ENCODE measurements at places on chromosomes 16 and 17. TPM values are rescaled to one million over a fixed set of nuclear protein-coding genes. Genes with fewer than 3 reads are reported as not detected.

DNA sequence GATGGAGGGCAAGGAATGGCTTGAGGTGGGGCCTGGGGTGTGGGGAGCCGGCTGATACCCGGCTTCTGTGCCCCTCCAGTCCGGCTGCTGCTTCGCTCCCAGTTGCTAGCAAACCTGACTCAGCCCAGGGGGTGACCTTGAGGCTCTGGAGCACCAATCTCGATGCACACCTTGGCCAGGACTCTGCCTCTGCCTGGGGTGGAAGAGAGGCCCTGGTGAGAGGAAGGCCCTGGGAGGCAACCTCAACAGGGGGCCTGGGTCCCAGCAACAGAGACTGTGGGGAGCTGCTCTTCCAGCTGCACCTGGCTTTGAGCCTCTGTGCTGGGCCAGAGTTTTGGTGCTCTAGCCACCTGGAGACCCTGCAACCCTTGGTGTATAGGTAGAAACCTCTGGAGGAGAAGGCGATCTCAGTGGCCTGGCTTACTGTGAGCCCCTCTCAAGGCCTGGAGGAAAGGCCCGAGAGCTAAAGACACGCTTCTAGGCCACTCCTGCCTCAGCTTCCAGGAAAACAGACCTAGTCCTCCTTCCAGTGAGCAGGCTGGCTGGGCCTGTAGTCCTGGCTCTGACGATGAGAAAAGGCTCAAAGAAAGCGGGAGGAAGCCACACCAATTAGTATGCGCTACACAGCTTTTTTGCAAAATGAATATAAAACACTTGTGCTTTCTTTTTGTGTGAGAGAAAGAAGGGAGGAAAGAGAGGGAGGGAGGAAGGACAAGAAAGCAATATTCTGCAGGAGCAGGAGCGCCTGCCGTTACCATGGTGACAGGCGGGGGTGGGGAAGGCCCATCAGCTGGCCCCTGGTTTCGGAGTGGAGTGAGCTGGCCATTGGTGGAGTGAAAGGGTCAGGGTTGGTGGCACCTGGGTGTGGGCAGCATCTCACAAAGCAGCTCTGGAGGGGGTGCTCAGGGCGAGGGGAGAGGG, 51.0 kb downstream of the VAC14 start:
- DNase-seq: no peak

DNA sequence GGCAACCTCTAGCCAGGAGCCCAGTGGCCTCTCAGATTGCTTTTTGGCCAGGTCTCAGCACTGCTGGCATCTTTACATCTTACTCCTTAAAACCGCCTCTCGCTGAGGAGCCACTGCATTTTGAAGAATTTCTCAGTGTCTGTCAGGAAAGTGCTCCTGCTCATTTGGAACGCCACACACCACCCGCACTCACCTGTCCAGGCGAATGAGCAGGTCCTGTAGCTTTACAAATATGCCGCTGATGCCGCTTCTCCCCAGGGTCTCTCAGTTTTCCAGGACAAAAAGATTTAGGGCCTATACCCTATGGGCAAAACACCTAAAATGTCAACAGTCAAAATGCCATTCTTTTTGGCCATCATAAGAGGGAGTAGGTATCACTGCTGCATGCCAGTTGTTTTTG, 22.1 kb downstream of the CYB561 start:
- DNase-seq: no peak

- DNase-seq: no peak
Observed at GRCh38 chr17:15238057-15238456, 27.1 kb downstream of the PMP22 start.

DNA sequence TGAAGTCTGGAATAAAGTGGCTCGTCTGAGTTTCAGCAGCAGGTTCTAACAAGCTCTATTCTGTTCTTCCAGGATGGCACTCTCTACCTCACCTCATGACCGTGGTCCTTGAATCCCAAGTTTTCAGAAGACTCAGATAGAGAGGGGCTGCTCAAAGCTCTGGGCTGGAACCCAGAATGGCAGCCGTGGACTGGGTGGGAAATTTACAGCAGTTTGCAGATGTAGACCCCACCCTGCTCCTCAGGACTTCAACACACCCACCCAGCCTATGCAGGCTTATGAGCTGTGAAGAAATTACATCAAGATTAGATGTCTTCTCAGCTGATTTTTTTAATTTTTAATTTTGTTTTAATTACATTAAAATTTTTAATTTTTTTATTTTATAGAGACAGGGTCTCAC, 59.4 kb downstream of the METRNL start:
- no peak for DNase-seq

The MYH13 gene
- 0.62 TPM for polyA plus RNA-seq

The ATP2A3 gene
- 3.4 TPM for polyA plus RNA-seq

The ABCC3 gene
- polyA plus RNA-seq: 0.79 TPM

The TP53TG3E gene
- polyA plus RNA-seq: not detected

The AGRP gene
- polyA plus RNA-seq: 0.28 TPM

The CACNA1G gene
- polyA plus RNA-seq: 6.8 TPM

DNA sequence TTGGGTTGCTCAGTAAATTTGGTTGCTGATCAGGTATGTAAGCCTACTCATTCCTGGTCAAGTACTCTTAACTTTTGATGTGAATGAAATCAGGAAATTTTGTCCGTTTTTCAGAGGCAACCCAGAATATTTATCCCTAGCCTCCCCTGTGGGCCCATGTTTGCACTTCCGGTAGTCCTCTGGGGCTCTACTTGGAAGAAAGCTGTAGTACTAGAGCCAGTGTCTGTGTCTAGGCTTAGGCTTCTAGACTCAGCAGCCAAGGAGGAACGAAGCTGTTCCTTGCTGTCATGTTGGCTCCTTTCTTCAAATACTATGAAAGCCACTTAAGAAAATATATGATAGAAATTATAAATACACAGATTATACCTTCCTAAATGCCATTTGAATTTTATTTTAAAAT, 21.2 kb downstream of the ESRP2 start:
- no peak for DNase-seq

GRCh38 chr16:85699628-85700027, 10.9 kb upstream of the GINS2 start:
- DNase-seq: no peak

GRCh38 chr17:202501-202951, 21.1 kb upstream of the DOC2B start:
- no peak for DNase-seq

GRCh38 chr16:3737181-3737580, 19.9 kb upstream of the TRAP1 start:
- DNase-seq: no peak

- no peak for DNase-seq
Observed at GRCh38 chr16:17850581-17851250, 380.0 kb upstream of the XYLT1 start.

The C16orf54 gene
- polyA plus RNA-seq: 0.17 TPM

The KRTAP2-1 gene
- not detected for polyA plus RNA-seq

- no peak for DNase-seq
Observed at GRCh38 chr16:28923652-28924398, 1.2 kb downstream of the RABEP2 start.

The PPP1R27 gene
- 27.2 TPM for polyA plus RNA-seq

The CFAP119 gene
- 1.5 TPM for polyA plus RNA-seq

The GFOD2 gene
- 11.5 TPM for polyA plus RNA-seq

DNA sequence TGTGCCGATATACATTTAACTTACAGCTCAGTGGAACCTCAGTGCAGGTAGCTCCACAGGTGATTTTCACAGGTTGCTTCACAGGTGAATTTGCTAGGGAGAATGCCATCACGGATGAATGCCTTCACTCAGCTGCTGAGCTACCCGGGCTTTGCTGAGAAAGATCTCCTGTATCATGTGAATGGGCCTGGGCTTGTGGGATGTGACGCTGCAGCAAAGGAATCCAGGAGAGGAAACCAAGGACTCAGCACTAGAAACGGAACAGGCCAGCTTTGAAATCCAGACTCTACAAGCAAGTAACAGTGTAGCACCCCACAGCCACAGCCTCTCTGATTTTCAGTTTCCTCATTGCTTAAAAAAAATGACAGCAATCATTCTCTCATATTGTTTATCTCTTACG, 271.4 kb upstream of the MAF start:
- DNase-seq: no peak

GRCh38 chr17:60167065-60167741, 17.4 kb downstream of the CA4 start:
- DNase-seq: no peak

GRCh38 chr16:81181013-81181720, 57.3 kb upstream of the BCO1 start:
- peak; percentile 78 for DNase-seq

The SULT1A3 gene
- 1.5 TPM for polyA plus RNA-seq

The CLEC10A gene
- polyA plus RNA-seq: 1.1 TPM

DNA sequence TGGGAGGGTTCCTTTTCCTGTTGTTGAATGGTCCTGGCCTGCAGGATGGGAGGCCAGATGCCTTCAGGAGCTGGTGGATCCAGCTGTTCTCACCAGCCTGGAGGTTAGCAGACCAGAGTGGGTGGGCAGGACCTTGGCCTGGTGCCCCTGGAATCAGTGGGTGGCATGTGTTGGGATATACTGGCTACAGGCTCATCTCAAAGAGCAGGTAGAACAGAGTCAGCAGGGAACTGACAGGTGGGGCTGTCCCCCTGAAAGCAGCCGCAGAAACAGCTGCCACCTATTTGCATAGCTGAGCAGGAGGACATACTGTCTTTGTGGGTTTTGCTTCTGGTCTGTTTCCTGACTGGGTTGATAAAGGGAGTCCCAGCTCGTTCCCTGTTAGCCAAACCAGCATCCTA, 144.1 kb downstream of the RAB11FIP4 start:
- no peak for DNase-seq

DNA sequence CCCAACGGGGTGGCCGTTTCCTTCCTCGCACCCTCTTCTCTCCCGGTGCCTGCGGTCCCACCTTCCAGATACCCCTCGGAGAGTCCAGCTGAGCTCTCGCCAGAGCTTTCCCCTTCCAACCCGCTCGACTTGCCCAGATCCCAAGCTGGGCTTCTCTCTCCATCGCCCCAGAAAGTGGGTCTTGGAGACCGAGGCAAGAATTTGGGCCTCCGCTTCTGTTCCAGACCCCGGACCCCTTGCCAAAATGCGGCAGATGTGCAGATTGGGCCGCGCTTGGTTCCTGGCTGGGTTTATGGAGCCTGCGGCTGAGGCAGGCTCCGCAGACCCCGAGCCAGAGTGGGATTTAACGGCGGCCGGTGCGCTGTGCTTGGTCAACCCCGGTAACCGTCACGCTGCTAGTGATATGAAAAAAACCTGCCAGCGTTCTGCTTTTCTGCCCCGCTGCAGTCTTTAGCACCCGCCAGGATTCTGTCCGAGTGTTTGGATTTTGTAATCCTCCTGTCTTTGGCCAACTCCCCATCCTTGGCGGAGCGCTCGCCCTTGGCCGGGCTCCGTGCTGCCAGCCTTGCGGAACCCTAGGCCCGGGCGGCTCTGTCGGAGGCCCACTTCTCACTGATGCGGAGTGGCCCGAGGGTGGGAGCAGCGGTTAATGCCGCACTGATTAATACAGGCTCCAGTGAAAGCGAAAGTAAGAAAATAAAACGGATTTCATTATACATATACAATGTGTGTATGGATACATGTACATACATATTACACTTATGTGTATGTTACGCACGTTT, 754 bp upstream of the SLFN11 start:
- peak; percentile 62 for DNase-seq

DNA sequence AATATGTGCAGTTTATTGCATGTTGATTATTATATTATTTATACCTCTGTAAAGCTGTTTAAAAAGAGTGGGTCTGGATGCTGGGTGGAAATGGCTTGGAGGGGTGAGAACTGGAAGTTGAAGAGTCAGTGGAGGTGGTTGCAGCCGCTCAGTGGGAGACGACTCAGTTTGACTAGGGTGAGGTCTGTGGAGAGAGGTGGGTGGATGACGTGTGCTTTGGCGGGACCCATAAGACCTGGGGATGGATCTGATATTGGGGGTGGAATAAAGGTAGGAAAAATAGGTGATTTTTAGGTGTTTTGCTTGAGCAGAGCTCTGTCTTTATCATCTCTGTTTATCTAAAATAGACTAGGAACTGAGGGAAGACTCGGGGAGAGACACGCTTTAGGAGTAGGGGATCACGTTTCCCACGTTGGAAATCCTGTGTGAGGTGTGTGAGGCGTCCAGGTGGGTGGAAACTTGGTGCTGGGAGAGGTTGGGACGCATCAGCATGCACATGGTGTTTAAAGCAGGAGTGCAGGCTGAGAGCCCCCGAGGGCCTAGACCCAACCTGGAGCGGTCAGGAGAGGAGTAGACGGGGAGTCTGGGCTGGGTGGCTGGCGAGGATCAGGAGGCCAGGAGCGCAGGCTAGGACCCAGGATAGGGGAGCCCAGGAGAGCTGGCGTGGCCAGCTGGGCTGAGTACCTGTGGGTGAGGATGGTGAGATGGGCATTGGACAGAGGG, 17.2 kb downstream of the NT5M start:
- no peak for DNase-seq

The MYH11 gene
- 21.1 TPM for polyA plus RNA-seq

GRCh38 chr16:49620158-49620868, 235.6 kb downstream of the ZNF423 start:
- DNase-seq: no peak

GRCh38 chr17:83030432-83030831, 49.0 kb upstream of the METRNL start:
- DNase-seq: no peak

DNA sequence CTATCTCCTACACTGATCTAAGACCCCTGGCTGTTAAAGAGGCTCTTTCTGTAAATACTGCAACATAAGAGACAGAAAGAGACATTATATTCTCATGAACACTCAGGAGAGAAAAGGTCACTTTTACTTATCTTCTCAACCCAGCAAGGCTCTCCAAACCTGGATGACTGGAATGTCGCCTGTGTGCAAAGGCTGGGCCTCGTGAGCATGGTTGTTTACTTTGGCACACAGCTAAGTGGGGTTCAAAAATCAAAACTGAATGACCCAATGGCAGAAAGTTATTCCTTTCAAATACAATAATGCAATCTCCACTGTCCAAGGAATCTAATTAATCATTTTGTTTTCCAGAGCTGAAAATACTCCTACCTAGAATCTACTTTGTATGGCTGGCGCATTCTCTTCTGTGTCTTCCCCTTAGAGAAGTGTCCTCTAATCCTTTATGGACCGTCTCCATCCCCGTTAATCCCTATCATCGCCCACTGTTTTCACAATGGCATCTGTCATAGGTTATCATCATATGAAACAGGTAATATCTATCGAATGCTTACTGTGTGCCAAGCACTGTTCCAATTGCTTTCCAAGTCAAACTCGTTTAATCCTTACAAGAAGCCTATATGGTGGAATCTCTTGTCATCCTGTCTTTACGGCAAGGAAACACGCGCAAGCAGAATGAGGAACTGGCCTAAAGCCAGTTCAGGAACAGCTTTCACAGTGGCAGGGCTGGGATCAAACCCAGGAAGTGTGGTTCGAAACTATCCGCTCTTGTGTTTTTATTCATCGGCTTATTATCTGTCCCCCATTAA, 1.3 kb downstream of the SLX4 start:
- peak; percentile 29 for DNase-seq

- no peak for DNase-seq
Observed at GRCh38 chr16:77057161-77057774, 133.7 kb upstream of the MON1B start.

Data from muscle of back (tissue), 13 donors.